Panc1 (cell line): ENCODE measurements at places on chromosomes 1 and 21. TPM values are rescaled to one million over a fixed set of nuclear protein-coding genes. Genes with fewer than 3 reads are reported as not detected.

PLEKHG5 gene
- total RNA-seq: 6.8 TPM

DNA sequence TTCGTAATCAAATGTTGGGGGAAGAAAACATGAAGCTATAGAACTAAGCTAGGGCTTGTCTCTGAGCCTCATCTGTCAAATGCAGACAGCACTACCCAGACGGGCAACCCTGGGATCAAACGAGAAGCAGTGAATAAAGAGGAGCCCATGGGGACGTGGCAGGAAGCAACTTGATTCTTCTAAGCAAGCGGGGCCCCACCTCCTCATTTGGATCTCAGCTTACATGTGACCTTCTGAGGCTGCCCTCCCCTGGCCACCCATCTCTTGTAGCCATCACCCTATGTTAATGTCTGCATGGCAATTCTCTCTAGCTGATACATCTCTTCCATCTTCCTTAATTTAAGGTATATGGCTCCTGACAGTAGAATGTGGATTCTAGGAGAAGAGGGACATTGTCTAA is 171.3 kb downstream of the IGSF21 start:
- no peak overlapping the region for H3K27ac ChIP-seq
- DNase-seq: no peak
- no peaks in the 10 kb centered on the region; the same call in 1 of the 2 replicates for H3K4me1 ChIP-seq
- H3K27me3 ChIP-seq: peaks cover 5% of the 10 kb centered on the region; the same call in 1 of the 2 replicates
- no peak overlapping the region for H3K4me3 ChIP-seq

GRCh38 chr1:89566761-89567174 is 42.1 kb downstream of the LRRC8B start:
- no peaks in the 10 kb centered on the region for H3K27me3 ChIP-seq
- no peak overlapping the region for H3K4me3 ChIP-seq
- no peaks in the 10 kb centered on the region for H3K36me3 ChIP-seq
- DNase-seq: no peak
- no peaks in the 10 kb centered on the region for H3K4me1 ChIP-seq

GRCh38 chr1:23561076-23561812 is 1.9 kb upstream of the ID3 start:
- H3K4me1 ChIP-seq: peaks cover 69% of the 10 kb centered on the region
- H3K27me3 ChIP-seq: no peaks in the 10 kb centered on the region
- no peak for DNase-seq
- peak overlapping the region; percentile 88 for H3K27ac ChIP-seq
- H3K36me3 ChIP-seq: peaks cover 6% of the 10 kb centered on the region; the same call in 1 of the 2 replicates

- H3K27me3 ChIP-seq: no peaks in the 10 kb centered on the region
- peaks cover 10% of the 10 kb centered on the region; the same call in 1 of the 2 replicates for H3K4me1 ChIP-seq
- no peak for DNase-seq
- H3K36me3 ChIP-seq: no peaks in the 10 kb centered on the region
- H3K4me3 ChIP-seq: no peak overlapping the region
- H3K27ac ChIP-seq: peak overlapping the region; percentile 48; the same call in 1 of the 2 replicates
Measured at GRCh38 chr1:234826352-234826751, 216.4 kb upstream of the IRF2BP2 start.

DNA sequence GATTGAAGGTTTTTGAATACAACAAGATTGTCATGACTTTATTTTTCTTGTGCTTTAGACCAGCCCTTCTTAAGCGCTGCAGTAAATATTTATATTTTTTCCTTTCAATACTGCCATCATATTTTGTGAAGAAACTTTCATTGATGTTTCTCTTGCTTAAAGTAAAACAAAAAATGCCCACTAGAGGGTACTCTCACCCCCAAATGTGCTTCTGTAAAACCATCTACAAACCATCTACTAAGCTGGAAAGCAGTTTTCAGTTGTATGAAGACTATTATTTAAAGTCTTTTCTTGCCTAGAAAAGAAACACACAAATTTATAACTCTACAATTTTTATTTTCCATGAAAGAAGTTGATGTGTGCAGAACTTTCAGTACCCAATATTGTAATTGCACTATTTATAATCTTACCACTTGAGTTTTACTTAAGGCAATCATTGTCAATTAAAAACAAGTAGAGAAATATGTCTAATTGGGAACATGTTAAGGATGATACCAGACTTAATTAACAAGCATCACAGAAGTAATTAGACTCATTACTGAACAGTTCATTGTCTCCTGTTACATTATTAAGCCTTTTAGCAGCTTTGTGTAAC is 10.7 kb downstream of the LEPR start:
- H3K4me1 ChIP-seq: no peaks in the 10 kb centered on the region
- H3K27ac ChIP-seq: no peak overlapping the region
- peaks cover 13% of the 10 kb centered on the region for H3K36me3 ChIP-seq
- DNase-seq: no peak
- no peaks in the 10 kb centered on the region for H3K27me3 ChIP-seq

- no peak overlapping the region for H3K27ac ChIP-seq
- no peaks in the 10 kb centered on the region for H3K36me3 ChIP-seq
- DNase-seq: no peak
- H3K4me3 ChIP-seq: no peak overlapping the region
Measured at GRCh38 chr21:44262338-44263056, 800 bp upstream of the DNMT3L start.

DNA sequence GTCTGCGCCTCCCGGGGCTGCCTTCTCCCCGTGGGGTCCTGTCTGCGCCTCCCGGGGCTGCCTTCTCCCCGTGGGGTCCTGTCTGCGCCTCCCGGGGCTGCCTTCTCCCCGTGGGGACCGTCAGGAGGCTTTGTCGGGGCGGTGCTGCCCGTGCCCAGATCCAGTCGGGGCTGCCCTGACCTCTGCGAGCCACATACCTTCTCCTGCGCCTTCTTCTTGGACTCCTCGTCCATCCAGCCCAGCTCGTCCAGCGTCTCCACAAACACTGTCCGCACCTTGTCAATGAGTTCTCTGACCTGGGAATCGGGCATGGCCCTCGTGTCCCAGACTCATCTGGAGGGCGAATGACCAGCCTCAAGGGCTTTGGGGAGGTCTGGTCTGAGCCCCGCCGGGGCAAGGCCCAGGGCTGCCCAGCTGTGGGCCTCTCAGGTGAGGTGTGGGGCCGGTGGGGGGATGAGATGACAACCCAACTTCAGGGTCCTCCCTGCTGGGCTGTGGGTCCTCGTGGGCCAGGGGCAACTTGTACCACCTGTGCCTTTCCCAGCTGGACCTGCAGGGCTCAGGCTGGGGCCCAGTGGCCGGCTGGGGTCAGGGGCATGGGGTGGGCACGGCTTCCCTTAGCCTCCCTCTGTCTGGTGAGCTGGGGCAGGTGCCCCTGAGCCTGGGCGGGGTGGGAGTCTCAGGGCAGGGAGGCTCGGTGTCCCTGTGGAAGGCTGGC is 9.4 kb downstream of the PRXL2B start:
- H3K36me3 ChIP-seq: no peaks in the 10 kb centered on the region
- H3K27ac ChIP-seq: no peak overlapping the region
- H3K27me3 ChIP-seq: no peaks in the 10 kb centered on the region
- H3K4me1 ChIP-seq: no peaks in the 10 kb centered on the region
- H3K4me3 ChIP-seq: no peak overlapping the region
- DNase-seq: no peak
